ENCODE measurements at places on chromosomes 6 and 20.

- no peak for DNase-seq
Observed at GRCh38 chr6:26157251-26158075, 70.2 kb downstream of the HFE start.

DNA sequence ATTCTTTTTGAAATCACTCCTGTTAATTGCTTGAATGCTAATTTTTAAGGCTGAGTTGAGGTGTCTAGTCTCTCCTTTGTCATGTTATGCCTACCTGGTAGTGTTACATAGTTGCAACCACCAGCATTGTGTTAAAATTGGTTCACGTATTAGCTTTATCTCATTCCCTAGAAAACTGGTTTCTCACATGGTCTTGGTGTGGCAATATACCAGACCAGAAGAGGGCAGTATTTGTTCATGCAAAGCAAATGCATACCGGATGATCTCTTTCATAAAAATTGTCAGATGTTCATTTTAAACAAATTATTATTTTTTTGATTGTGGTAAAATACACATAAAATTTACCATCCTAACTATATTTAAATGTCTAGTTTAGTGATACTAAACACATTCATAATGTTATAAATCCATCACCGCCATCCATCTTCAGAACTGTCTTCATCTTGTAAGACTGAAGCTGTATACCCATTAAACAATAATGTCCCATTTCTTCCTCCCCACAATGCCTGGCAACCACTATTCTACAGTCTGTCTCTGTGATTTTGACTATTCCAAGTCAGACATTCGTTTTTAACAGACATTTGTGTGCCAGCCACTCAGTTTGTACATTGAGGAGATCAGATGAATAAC is 92.8 kb downstream of the ATRN start:
- DNase-seq: no peak

DNA sequence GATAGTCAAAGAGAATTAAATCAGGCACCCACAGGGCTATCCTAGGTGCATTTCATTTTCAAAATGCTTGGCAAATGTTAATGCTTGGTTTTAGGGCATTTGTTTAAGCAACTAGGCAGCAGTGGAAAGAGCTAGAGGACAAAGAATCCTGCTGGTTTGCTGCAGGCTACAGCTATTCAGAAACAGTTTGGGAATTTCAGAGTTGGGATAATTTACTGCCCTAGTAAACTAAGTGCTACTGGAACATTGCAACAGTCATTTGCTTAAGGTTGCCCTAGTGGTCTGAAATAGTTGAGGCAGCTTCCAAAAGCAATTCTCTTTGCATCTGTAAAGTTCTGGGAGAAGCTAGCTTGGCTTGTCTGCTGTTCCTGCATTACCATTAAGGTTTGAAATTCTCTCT is 312.7 kb downstream of the LAMA2 start:
- DNase-seq: no peak

GRCh38 chr6:35691027-35691824 is 2.5 kb upstream of the FKBP5 start:
- DNase-seq: no peak

DNA sequence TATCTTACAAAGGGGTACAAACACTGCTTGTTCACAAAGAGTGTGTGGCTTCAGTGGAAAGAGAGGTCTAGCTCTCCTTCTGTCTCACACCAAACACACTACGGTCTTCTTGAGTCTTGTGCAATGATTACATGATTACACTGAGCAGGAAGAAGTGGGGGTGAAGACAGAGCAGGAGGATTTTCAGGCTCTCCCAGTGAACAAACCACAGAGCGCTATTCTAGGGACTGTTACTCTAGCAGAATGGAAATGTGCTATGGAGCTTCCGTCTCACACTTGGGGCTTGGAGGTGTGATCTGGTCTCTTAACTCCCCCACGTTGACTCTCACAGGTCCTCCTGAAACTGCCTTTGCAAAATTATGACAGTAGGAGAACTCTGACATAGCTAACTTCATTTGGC is 203.4 kb downstream of the MYLK4 start:
- DNase-seq: no peak

DNA sequence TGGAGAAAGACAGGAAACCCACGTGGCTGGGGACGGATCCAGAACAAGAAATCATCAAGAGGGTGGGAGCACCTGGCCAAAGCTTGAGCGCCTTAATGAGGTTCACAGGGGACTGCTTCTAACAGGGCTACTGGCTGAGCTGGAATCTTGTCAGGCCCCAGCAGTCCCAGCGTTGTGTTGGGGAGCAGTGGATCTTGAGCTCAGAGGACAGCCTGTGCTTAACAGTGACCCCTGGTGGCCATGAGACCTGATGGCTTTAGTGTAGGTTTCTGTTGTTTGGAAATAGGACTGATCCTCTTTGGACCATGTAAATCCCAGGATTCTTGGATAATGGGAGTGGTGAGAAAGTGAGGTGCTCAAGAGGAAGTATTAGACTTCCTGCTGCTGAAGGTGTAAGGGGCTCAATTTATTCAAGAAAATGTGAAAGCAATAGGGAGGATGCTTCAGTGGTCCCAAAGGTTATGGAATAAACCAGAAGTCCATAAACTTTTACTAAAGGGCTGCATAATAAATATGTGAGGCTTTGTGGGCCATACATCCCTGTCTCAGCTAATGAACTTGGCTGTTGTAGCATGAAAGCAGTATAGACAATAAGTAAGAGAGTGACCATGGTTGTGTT is 216.2 kb downstream of the NFATC2 start:
- DNase-seq: no peak

DNA sequence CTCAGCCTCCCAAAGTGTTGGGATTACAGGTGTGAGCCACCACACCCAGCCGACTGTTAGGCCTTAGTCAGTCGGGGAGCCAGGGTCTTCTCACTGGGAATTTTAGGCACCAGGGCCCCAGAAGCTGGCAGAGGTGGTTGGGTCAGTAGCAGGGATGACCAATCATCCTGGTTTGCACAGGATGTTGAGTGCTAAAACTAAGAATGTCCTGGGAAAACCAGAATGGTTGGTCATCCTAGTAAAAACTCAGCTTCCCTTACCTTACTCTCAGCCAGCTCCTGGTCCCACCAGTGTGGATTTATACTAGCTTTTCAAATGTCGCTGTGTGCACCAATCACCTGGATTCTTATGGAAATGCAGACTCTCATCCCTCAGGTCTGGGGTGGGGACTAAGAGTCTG is 31.8 kb downstream of the KCNG1 start:
- DNase-seq: no peak

DNA sequence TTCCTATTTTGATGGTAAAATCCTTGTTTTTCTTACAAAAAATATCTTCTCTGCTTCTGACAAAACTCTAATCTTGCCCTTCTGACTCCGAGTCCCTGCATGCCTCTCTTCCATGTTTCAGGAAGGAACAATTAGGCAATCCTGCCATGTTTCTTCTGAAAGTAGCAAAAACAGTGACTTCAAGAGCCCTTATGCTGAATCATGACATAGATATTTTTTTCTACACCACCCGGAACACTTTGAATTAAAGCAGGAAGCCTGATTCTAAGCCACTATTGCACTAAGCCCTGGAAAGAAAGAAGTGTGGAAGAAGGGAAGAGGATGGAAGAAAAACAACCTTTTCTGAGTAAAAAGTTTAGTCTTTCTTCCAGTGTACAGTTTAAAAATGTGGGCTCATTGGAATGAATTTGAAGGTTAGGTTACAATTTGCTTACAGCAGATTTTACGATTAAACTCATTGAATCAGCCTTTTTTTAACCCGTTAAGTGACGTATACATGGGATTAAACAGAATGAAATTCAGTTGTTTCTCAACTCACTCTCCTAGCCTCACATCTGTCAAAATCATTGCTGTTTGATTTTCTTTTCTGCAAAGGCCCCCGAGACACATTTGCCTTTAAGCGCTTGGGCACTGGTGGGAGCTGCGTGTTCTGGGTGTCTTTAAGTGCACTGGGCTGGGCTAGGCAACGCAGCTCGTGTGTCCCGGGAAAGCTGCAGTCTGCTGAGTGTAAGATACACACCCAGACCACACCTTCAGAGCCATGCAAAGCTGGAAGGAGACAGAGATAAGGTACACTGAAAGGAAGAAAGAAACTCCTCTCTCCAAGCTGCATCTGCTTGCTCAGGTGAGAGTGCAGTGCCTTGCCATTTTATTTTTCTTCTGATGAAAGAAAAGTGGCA is 159.4 kb upstream of the CITED2 start:
- DNase-seq: no peak

GRCh38 chr6:15927531-15928225 is 201.2 kb upstream of the MYLIP start:
- DNase-seq: no peak

DNA sequence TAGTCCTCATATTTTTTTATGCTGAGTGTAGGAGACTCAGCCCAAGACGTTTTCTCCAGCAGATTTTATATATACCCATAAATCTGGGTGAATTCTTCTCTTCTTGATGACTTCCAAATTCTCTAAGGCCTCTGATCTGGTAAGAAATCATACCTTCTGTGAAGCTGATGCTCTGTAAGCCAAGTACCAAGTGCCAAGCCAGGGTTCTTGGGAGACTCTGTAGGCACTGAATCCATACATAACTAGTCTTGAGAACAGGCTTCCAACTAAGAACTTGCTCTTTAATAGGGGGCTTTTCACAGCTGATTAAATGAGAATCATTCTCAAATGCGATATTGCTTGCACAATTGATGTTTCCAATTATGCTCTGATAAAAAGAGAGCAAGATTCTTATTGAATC is 87.6 kb downstream of the PRKN start:
- DNase-seq: no peak

GRCh38 chr20:60365064-60365666 is 406.9 kb downstream of the CDH26 start:
- no peak for DNase-seq

DNA sequence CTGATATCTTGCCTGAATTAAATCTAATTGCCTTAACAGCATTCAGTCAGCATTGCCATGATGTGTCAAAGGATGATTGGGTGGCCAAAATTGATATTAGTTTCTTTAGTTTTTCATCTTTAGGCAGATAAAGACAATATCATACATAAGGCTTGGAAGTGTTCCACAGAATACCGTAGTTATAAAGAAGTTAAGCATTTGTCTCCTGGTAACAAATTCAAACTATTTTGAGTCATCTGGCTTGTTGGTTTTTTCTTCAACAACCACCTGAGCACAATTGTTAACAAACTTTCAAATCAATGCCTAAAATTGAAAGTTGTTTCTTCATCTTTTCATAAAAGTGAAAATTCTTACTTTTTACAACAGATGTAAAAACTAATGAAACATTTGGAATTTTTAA is 47.5 kb upstream of the ADGRF5 start:
- no peak for DNase-seq

GRCh38 chr6:20146291-20146690 is 66.0 kb downstream of the MBOAT1 start:
- DNase-seq: no peak

GRCh38 chr6:3731700-3732099 is 19.8 kb downstream of the PXDC1 start:
- no peak for DNase-seq

GRCh38 chr6:6723921-6724538 is 135.5 kb downstream of the LY86 start:
- no peak for DNase-seq

DNA sequence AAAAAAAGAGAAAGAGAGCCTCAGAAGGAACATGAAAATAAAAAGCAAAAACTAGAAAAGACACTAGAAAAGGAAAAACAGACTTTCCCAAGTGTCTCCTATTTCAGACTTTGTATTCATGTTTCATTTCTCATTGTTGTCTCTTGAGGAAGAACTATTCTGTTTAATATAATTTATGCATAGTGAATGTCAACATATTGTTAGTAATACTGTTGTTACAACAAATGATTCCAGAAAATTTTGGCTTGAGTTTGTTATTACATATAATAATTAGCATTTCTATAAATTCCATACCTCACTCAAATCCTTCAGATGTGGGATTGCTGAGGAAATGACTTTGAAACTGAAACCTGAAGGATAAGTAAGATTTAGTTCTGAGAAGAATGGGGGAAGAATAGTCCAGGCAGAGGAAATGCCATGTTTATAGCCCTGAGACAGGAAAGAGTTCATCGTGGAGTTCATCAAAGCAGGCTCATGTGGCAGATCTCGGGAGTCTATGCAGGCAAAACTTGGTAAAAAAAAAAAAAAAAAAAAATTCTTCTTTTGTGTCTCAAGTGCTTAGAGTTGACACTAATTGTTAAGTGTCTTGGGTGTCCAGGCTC is 53.1 kb upstream of the EIF2S2 start:
- DNase-seq: no peak

GRCh38 chr6:39343396-39343870 is 20.9 kb upstream of the KCNK16 start:
- no peak for DNase-seq

DNA sequence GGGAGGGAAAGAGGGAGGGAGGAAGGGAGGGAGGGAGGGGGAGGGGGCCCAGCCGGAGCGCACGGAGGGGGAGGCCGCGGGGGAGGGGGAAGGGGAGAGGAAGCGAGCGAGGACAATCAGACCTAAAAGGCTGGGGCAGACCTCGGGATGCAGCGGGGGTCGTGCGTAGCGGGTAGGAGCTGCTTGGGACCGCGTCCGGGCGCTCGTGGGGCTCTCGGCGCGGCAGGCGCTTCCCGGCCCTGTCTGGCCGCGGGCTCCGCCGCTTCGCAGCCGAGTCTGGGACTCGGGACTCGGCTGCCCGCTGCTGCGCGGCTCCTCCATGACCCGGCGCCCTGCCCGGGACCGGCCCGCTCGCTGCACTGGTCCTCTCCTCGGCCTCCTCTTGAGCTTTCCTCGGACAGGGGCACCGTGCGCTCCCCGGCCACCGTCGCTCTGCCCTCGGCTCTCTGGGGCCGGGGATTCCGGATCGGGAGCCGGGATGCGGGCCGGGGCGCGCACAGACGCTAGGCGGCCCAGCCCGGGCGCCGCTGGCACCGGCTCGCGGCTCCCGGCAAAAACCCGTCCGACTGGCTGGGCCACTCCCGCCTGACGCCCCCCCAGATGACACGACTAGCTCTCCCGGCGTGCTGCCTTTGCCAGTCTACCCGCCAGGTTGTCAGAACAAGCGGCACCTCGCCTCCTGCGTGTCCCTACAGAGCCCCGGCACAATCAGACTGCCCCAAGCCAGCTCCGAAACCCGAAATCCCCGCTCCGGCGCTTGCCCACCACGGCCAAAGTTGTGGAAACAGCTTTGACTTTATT is 2.2 kb downstream of the TFAP2A start:
- no peak for DNase-seq

GRCh38 chr20:43842126-43843020 is 72.3 kb upstream of the TOX2 start:
- no peak for DNase-seq

DNA sequence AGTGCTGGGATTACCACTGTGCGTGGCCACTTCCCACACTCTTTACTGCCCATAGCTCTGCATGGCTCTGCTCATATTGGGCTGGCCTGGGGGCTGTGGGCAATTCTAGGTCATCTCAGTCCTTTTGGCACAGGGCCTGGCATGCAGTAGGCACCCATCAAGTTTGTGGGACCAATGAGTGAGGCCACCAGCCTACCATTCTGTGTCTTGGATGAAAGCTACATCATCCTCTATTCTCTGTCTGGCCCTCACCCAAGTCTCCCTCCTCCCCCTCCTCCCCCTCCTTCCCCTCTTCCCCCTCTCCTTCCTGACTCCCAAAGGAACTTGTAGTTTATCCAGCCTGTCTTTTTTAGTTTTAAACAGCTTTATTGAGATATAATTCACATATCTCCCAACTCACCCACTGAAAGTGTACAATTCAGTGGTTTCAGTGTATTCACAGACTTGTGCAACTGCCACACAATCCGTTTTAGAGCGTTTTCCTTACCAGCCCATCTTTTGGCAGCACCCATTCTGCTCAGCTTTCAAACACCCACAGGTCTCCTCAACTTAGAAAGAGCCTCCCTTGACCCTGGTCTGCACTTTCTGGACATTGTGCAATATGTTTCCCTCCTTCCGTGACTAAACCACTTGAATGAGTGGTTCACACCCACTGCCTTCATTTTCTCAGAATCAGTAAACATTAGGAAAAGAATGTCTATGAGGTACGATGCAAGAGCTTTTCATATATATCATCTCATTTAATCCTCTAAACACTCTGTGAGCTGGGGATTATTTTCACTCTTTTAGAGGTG is 21.5 kb upstream of the MRPS18A start:
- DNase-seq: no peak

Measured in stimulated activated CD4-positive, alpha-beta T cell treated with anti-CD3 and anti-CD28 coated beads, Interleukin-1b, Interleukin-23, amount 100 ng/mL, for 1 hour (primary cell).